ENCODE measurements at places on chromosomes 7 and 10. TPM values are rescaled to one million over a fixed set of nuclear protein-coding genes. Genes with fewer than 3 reads are reported as not detected.

Gene PON1
- total RNA-seq, result not detected

Gene LMTK2
- 7.6 TPM for total RNA-seq

Gene MMD2
- total RNA-seq, result not detected

Gene PON3
- 0.11 TPM for total RNA-seq

Gene SNCG
- total RNA-seq, result 153 TPM

Gene NUTM2E
- total RNA-seq, result not detected

Gene SPDYE9
- total RNA-seq, result not detected

Gene EBF3
- 1.4 TPM for total RNA-seq

Gene ACSL5
- 59.6 TPM for total RNA-seq

Gene NCAPG2
- total RNA-seq, result 5.8 TPM

Gene COL17A1
- under 0.01 TPM for total RNA-seq

Gene OLAH
- 0.26 TPM for total RNA-seq

Gene ASAH2B
- 2.2 TPM for total RNA-seq

Gene CD36
- total RNA-seq, result 217 TPM

Gene ANXA8L1
- not detected for total RNA-seq

Gene HYAL4
- 0.22 TPM for total RNA-seq

Gene NPSR1
- not detected for total RNA-seq

Gene DDX21
- total RNA-seq, result 72.7 TPM

Gene SOSTDC1
- total RNA-seq, result not detected

Gene TRA2A
- total RNA-seq, result 33.3 TPM

Gene ITGB8
- total RNA-seq, result 1.6 TPM

Gene SPACDR
- total RNA-seq, result 0.22 TPM

Gene PRKG1
- total RNA-seq, result 3.0 TPM

Gene NUDCD3
- 85.8 TPM for total RNA-seq

Gene SPDYE2B
- not detected for total RNA-seq

Gene C7orf33
- not detected for total RNA-seq

Gene IL15RA
- total RNA-seq, result 9.9 TPM

Gene ASB10
- not detected for total RNA-seq

Gene PTPRN2
- 2.7 TPM for total RNA-seq

Gene ANXA8
- total RNA-seq, result not detected

Gene CLDN4
- total RNA-seq, result under 0.01 TPM

Gene ANKRD7
- total RNA-seq, result 0.22 TPM

Gene UNCX
- not detected for total RNA-seq

Gene GOLGA7B
- 0.11 TPM for total RNA-seq
